Suprapubic skin (tissue), 4 donors: ENCODE measurements at places on chromosomes 3 and 15.

DNA sequence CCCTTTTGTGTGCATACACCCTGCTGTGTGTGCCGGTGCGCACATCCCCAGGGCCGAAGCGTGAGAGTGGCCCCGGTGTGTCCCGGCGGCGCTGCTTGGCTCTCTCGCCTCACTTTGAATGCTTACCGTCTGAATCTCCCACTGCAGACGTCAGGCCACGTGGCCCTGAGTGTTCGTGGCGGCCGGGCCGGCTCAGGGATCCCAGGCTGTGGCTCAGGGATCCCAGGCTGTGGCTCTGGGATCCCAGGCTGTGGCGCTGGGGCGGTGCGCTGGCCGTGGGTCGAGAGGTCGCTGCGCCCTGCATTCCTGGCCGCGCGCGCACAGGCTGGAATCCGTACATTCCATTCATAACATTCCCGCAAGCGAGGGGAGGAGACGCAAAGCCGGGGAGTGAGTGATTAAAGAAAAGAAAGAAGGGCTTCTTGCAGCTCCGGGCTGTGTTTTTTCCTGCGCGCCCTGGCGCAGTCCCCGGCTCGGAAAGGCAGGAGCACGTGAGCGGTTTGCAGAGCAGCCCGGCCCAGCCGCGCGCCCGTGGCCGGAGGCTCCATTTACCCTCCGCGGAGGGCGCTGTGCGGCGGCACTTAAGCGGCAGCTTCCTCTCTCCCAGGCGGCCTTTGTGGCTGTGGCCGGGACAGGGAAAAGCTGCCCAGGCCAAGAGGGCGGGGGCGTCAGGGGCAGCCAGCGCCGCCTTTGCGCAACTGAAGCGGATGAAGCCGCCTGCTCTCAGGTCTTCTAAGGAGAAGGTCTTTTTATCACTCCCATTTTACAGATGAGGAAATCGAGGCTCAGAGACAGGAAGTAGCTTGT is 87.0 kb upstream of the ALDH1L1 start:
- DNase-seq, result peak; percentile 76

DNA sequence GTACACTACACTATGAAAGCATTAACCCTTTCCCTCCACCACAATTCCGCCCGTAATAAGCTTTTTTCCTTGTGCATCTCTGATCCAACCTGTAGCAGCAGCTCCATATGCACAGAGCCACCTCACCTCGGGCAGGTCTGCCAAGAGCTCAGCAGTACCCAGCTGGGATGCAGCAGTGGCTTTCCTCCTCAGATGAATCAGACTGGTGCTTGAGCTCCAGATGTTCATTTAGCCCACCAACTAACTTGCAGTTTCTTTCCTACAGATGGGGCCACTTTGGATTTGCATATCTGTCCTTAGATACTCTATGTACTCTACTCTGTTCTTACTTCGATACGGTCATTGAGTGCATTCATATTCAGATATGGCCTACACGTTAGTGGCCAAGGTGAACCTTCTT is 14.8 kb upstream of the FSIP1 start:
- DNase-seq, result no peak

DNA sequence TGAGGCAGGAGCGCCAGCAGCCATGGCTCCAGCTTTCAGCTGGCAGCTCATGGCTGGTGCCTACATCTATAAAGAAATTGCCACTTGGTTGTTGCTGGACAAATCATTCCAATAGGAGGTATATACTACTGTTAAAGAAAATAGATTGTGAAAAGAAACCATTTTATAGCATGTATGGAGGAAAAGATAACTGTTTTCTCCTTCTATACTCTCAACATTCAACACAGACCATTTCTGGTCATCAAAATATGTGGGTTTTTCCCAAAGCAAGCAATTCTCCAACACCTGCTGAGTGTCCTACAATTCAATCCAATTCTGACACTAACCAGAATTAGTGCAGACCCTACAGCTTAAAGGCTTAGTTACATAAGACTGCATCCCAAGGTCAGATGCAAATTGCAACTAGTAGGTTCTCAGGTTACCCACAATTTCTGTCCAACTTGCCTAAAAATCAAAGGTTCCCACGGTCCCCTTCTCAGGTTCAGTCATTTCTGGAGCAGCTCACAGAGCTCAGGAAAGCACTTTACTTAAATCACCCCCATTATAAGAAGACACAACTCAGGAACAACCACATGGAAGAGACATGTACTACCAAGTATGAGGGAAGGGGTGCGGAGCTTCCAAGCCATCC is 42.4 kb upstream of the STRIT1 start:
- no peak for DNase-seq

GRCh38 chr15:98002419-98002818 is 41.9 kb downstream of the ARRDC4 start:
- no peak for DNase-seq

DNA sequence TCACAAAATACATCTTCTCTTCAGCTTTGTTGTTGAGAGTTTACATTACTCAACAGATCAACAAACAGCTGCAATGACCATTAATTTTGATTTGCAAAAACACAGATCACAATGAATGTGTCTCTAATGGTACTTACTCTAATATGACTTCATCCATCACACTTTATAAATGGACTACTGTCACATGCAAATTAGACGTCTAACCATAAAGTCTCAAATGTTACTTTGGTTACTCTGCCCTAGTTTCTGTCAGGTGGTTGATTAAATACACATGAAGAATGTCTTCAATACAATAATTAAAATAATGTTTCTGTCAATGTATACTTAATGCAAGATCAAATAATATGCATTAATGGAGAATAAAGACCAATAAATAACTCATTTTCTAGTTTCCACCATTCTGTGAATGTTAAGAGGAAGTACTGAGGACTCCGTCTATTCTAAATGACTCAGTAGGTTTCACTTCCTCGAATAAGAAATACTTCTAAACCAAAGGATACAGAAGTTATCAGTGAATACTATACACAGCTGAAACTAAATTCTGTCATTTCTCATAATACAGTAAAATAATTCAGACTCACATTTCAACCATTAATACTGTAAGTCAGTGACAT is 145.8 kb downstream of the CBLB start:
- DNase-seq, result no peak

GRCh38 chr15:61115679-61116078 is 113.4 kb downstream of the RORA start:
- DNase-seq, result no peak

DNA sequence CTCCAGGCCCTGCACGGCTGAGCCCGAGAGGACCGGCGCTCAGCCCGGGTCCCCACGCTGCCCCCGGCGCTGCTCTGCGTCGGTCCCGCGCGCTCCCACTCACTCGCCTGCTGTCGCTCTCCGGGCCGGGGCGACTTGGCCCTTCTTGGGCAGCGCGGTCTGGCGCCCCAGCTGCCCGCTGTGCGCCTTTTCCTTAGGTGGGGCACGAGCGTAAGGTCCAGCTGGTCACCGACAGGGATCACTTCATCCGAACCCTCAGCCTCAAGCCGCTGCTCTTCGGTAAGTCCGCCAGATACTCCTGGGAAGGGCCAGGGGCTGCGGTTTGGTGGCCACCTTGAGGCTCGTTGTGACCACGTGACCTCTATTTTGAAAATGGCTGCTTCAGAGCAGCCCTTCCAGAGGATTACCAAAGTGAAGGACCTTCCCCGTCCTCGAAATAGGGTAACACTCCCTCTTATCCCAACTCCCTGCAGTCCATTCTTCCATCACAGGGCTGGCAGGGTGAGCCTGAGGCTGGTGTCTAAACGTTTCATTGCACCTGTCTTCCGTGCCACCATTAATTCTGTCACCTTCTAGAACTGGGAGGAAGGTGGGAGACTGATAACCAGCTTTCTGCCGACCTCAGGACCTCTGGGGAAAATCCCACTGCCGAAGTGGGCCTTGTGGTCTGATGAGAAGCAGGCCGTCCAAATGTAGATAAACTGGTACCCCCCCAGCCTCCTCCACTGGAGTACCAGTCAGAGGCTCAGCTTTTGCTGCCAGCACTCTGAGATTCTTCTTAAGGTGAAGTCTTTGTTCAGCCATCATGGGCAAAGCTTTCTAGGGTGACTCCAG is 812 bp downstream of the P4HTM start:
- no peak for DNase-seq

DNA sequence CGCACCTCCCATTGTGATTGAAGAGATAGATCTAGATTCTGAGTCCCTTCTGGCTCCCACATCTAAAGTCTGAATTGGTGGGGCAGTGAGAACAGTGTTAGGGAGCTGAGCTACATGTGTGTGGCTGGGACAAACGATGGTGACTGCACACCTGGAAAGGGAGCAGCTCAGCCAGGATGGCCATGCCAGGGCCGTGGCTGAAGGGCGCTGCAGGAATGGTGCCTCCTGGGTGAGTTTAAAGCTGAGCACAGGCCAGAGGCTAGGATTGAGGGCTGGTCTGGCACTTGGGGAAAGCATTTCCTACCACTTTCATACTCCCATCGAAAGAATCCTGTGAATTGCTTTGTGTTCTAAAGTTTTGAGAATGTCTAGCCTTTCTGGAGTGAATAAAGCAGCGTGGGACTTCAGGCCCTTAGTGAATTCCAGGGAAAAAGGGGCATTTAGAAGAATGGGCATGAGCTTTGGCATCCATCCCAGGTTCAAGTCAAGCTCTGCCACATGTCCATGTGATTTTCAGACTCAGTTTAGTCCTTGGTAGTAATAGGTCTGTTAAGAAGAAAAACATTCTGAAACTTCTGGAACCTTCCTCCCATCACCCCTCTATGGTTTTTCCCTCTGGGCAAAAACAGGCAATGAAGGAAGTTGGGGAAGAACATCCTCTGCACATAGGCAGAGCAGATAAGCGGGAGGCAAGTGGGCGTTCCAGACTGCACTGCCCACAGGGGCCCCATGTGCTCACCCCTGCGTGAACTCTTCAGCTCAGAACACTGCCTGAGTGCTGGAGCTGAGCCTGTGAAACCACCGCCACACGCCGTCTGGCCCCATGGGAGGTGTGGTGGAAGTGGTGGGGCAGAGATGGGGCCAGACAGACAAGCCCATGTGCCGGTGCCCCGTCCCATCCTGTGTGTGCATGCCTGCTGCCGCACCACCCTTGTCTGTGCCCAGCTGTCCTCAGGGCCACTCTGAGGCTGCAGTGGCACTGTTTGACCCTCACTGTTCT is 12.9 kb upstream of the CPNE9 start:
- no peak for DNase-seq

DNA sequence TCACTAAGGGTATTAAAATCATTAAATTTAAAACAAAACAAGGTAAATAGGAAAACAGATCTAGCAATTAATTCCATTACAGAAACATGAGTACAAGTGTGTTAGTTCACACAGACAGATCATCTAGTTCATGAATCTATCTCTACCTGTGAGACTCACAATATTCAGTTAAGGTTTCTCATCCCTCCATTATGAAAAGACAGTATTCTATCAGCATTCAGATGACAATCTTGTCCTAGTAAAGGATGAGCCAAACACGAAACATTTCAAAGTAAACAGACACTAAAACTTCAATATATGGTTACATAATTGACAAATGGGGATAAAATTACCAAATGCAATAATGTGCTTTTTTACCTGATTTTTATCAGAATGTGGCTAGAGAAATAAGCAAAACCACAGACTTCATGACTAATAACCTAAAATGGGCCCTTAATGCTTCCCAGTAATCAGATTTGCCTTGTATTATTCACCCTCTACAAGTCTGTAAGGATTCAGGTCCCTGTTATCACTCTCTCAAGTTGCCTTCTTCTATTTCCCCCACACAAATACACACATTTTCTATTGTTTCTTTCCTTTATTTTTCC is 126.8 kb downstream of the DLG1 start:
- no peak for DNase-seq

DNA sequence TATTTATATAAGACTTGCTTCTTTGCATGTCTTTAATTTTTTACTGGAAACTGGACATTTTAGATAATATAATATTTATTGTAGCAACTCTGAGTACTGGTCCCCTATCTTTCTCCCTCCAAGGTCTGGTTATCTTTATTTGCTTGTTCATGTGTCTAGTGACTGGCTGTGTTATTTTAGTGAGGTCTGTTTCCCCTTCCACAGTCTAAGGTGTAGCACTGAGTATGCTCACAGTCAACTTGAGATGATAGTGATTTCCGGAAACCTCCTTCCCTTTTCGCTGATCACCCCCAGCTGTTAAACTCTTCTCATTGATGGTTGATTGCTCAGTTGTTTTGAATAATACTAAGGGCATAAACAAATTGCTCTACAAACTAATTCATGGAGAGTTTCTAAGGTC is 37.0 kb downstream of the PCNP start:
- no peak for DNase-seq

- DNase-seq, result no peak
Measured at GRCh38 chr15:54305138-54305537, 326.9 kb downstream of the UNC13C start.

- no peak for DNase-seq
Measured at GRCh38 chr3:124998247-124998630, 57.6 kb downstream of the HEG1 start.

DNA sequence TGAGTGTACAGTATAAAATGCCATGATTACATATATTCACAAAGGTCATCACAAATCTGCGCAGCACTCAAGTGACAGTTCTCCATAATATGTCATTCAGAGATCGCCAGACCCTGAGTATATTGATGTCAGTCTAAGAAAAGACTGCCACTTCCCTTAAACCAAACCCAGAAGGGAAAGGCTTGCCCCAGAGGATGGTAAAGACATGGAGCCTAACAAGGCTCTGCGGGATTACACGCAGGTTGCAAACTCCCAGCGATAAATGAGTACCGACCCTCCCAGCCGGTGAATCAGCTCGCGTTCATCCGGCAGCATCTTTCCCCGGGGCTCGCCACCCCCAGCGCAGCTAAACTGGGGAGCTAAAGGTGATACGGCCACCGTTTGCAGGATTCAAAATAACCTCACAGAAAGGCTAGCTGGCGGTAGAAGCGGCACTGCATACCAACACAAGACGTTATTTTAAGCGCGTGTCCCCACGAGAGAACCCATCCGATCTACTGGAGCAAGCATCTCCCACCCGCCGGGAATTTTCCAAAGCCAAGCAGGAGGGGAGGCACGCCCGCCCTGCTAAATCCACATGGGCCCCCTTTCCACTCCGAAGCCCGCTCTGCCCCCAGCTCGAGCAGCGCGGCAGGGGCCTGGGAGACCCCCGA is 643 bp downstream of the MYO5A start:
- DNase-seq, result peak; percentile 73

GRCh38 chr3:140950144-140950543 is 8.5 kb downstream of the SLC25A36 start:
- no peak for DNase-seq

- DNase-seq, result no peak
Measured at GRCh38 chr3:59451800-59452746, 402.2 kb upstream of the CFAP20DC start.

GRCh38 chr15:91625506-91625905 is 228.0 kb upstream of the SLCO3A1 start:
- DNase-seq, result no peak

DNA sequence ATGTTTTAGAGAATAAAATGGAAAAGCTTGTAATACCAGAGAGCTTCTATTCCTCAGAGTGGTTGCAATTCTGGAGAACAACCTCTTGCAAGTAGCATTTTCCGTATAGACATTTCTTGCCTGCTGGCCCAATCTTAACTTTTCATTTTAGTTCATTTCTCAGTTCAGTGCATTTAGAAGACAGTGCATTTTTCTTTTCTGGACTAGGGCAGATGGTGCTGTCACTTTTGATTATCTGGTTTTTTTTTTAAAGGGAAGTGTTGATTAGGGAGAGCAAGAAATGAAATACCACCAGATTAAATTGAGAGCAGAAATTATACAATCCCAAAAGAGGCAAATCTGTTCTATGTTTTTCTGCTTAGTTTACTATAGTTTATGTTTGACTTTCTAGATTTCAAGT is 172.7 kb downstream of the GHSR start:
- DNase-seq, result no peak

GRCh38 chr15:40439960-40440742 is 602 bp upstream of the BAHD1 start:
- DNase-seq, result no peak
